ENCODE measurements at places on chromosomes 7 and 10. TPM values are rescaled to one million over a fixed set of nuclear protein-coding genes. Genes with fewer than 3 reads are reported as not detected.

SLC18A2 gene
- total RNA-seq: 6.3 TPM

NUTM2B gene
- total RNA-seq: 2.5 TPM

- DNase-seq: peak; percentile 66
These were observed 155.7 kb downstream of the PTPRN2 start for GRCh38 chr7:158431941-158432347.

DNA sequence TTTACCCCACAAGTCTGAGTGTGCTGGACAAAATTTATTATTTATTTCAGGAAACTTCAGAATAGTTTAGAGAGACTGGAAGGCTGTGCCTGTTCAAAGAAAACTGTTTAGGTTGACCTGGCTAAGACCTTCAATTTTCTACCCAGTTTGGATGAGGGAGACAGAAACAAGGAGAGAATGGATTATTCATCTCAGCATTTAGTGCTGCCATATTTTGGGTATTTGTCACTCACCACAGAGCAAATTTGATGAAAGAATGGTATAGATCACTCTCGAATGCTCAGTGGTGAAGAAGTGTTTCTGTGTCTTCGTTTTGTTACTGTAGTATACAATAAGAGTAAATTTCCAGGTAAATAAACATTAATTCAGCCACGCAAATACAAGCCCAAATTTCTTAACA lies 71.8 kb downstream of the SEMA3C start:
- no peak for DNase-seq

Data from lower lobe of right lung (tissue), 2 donors.